ENCODE measurements at places on chromosomes 11 and 22. TPM values are rescaled to one million over a fixed set of nuclear protein-coding genes. Genes with fewer than 3 reads are reported as not detected.

The ABCC8 gene
- 0.48 TPM for total RNA-seq

The TALDO1 gene
- 76.1 TPM for total RNA-seq

The CCDC157 gene
- total RNA-seq: 1.7 TPM

The OR52I2 gene
- total RNA-seq: 4.8 TPM

The CACNA1I gene
- 0.48 TPM for total RNA-seq

All from umbilical cord (tissue), 2 donors.